ENCODE measurements at places on chromosomes 3 and 15.

DNA sequence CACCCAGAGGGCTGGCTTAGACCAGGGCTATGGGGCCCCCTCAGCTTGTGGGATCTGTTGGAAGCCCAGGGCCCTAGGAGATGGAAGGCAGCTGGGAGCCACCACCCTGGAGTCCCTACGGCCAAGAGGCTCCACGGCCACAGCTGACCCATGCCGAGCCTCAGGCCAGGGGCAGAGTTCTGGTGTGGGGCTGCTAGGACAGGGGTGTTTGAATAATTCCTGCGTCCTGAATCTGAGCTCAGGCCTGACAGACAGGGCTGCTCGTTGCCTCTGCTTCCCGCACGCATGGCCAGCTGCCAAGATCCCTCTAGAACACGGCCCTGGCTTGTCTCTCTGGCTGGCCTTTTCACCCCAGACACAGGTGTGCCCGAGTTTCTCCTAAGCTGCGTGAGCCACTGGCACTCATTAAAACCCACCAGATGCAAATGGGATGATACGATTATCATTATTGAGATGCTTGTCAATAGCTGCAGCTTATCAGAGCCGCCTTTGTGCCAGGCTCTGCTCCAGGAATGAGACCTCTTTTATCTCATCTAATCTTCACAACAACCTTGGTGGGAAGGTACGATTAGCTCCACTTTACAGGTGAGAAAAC is 70.2 kb downstream of the EFCAB12 start:
- no peak for DNase-seq

- DNase-seq: no peak
Measured at GRCh38 chr15:93831641-93832040, 399.7 kb upstream of the MCTP2 start.

DNA sequence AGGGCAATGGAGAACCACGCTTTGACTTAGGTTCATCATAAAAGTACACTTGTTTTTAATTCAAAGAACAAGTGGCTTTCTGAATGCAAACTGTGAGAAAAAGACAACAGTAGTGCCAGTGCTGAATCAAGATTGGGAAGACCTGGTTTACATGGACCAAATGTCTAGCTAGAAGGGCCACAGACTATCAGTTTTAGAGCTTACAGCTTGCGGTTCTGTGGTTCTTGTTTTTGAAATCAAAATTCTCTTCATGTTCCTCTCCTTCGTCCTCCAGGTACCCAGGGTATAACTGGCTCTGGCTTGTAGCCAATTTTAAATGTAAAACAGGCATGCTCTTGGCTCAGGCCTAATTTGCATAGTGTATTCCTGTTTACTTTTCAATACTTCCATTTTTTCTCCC is 124.6 kb downstream of the TGFBR2 start:
- no peak for DNase-seq

DNA sequence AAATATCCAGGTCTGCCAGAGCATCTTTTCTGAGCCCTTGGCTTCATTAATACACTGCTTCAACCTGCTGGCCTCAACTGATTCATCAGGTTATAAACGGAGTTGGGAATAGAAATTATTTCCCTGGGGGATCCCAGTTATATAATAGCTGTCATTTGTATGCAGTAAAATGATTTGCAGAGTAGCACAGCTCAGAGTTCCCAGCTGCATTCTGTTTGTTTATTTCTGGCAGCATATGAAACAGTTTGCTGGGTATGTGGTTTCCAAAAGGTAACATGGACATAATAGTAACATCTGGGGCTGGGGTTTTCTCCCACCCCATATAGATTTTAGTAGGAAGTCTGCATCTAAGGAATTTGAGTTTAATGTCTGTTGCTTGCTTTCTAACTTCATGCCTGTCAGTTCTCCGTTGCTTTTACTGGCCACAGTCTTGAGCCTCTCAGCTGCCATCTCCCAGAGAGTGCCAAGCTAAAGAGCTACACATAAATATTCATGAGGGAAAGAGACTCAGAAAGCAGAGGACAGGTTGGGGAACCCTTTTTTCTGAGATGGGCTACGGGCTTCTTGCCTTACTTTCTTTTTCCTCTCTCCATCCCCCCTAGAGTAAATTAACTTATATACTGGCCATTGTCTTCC is 124.6 kb downstream of the TMEM108 start:
- DNase-seq: no peak

DNA sequence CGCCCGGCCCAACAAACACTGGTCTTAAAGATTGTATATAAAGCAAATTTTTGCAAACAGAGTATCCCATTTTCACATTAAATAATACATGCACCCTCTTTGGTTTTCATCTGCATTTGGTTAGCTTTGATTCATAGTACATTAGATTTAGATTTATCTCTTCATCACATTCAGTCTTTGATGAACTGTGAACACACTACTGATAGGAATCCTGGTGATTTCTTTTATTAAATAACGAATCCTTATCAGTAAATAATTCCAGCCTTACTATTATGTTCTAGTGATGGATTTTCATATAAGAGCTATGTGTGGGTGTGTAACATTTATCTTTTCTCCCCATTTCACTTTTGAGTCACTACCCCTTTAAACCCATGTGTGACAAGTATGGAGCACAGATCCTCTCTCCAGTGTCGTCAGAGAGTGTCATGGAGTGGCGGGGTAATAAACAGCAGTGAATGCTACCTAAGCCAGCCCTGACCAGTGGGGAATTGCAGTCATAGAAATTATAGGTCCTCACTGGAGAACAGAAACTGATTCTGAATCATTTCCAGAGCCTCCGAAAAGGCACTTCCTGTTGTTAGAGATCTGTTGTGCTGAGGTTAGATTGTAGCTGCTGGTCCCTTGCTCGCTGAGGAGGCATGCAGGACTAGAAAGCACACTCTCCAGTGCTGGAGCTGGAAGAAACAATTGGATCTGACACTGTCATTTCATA is 22.0 kb downstream of the SLC7A14 start:
- DNase-seq: no peak

DNA sequence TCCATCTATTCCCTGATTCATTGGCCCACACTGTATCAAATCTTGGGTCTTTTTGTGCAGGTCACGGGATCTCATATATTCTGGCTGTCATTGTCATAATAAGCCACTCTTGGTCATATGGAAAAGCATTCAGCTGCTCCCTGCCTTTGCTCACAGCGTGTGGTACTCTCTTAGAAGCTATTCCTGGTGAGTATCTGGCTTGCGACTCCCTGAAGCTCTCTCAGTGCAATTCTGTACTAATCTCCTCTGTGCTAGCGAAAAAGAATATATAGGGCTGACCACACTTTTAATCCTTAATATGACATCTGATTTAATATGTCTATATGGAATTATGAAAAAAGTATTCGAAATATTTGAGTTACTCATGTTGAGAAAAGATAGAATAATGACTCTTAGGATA is 440.8 kb upstream of the GBE1 start:
- no peak for DNase-seq

- DNase-seq: no peak
Measured at GRCh38 chr3:157116017-157116416, 43.9 kb downstream of the CCNL1 start.

- DNase-seq: no peak
Measured at GRCh38 chr3:102599819-102600576, 165.2 kb downstream of the ZPLD1 start.

DNA sequence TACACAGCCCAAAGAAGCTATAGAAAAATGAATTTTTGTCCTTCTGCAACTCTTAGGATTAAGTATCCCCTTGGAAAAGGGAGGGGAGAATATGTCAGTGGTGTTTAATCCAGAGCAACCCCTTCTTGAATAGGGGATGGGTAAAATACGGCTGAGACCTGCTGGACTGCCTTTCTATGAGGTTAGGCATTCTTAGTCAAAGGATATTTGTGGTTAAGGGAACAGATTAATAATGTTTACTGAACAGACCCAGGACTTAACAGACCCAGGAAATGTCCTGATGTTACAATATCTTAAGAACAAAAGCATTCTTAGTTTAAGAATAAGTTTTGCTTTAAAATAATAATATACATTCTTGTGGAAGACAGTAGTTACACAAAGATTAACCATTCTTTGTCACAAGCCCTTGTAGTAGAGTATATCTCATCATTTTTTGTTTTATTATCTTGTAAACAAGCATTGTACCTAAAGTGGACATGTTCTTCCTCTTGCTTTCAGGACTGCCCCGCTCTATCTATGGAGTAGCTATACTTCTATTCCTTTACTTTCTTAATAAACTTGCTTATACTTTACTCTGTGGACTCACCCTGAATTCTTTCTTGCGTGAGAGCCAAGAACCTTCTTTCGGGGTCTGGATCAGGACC is 43.8 kb upstream of the B3GALNT1 start:
- DNase-seq: no peak

DNA sequence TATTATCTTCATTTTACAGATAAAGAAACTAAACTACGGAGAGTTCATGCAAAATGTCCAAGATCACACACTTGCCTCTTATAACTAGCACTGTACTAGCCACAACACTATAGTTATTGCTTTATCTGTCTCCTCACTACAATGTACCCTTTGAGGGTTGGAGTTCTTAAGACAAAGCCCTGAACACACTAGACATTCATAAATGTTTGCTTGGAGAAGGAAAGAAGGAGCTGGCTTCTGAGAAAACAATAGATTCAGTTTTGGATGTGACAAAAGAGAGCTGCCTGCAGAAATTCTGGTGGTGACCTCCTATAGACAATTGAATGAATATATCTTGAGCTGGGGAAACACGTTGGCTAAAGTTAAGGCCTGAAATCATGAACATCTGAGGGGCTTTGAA is 169.9 kb upstream of the ARHGEF26 start:
- no peak for DNase-seq

- DNase-seq: no peak
Measured at GRCh38 chr3:133280586-133280985, 119.3 kb upstream of the BFSP2 start.

DNA sequence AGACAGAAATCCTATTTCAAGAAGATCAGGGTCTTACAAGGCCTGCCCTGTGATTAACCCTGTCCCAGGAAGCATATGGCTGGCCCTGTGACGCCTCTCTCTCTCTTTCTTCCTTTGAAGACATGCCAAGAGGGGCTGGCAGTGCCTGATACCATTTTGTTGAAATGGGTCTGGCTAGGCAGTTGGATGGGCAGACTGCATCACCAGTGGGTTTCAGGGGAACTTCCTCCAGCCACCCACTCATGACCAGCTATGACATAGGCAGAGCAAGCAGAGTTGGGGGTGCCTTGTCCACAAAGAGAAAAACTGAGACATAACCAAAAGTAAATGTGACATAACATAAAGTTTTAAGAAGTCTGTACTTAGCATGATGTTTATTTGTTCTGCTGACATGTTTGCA is 31.4 kb upstream of the MANF start:
- no peak for DNase-seq

DNA sequence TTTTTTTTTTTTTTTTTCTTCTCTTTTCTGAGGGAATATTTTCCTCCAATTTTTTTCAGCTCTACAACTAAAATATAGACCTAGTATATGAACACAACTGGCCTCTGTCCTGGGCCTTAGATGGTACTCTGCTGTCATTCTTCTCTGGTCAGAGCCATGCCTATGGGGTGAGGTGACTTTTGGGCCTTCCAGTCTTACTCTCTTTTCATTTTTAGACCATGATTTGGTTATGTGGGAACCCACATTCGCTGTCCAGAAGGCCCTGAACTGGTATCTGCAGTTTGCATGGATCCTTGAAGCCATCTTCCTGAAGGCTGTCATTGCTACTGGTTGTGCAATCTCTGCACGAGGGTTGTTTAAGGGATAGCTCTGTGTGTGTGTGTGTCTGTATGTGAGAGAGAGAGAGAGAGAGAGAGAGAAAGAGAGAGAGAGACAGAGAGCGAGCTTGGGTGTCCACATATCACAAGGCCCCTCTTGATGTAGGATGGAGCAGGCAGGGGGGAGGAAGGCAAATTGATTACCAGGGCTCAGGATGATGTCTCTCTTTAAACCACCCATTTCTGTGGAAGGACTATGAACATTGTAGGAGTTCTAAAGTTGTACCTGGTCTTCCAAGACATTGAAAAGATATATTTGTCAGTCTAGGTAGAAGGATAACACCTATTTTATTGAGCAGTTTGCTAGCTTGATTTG is 6.9 kb downstream of the TGFBR2 start:
- no peak for DNase-seq

GRCh38 chr3:194040516-194041273 is 95.3 kb upstream of the HES1 start:
- DNase-seq: no peak

GRCh38 chr15:55248895-55249294 is 40.7 kb downstream of the RAB27A start:
- no peak for DNase-seq

GRCh38 chr3:190514413-190515153 is 698 bp downstream of the IL1RAP start:
- DNase-seq: peak; percentile 18

- no peak for DNase-seq
Measured at GRCh38 chr3:62965311-62965710, 90.1 kb upstream of the CADPS start.

DNA sequence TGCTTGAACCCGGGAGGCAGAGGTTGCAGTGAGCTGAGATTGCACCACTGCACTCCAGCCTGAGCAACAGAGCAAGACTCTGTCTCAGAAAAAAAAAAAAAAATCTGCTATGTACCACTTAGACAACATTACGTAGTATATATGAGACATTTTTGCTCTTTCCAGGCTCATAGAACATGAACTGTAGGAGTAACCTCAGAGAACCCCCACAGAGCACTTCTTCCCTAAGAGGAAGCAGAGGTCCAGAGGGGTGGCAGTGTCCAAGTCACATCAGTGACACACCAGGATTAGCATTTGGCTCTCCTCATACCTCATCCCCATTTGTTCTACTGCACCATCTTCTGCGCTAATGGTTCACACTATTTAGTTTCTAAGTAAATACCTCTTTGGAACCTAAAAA is 33.7 kb downstream of the ARRDC4 start:
- DNase-seq: no peak

Measured in effector memory CD8-positive, alpha-beta T cell (primary cell).